ENCODE measurements at places on chromosomes 12 and 14.

DNA sequence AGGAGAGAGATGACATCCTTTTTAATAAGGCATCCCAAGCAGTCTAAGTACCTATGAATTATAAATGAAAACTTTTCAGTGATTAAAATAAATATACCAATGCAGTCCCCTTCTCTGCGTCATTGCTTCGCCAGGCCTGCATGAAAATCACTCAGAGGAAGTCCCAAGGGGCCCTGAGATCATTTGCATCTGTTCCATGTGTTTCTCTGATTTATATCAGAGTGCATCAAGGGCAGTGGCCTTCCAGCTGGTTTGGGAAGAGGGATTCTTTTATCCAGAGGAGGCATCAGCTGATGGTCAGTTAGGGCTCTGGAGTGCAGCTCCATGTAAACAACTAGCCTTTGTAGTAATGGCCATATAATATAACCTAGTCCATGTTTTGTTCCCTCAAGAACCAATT, 210.1 kb downstream of the RGS6 start:
- ATAC-seq = no peak
- no peak overlapping the region for H3K27ac ChIP-seq
- H3K27me3 ChIP-seq = no peaks in the 10 kb centered on the region
- no peaks in the 10 kb centered on the region for H3K36me3 ChIP-seq
- H3K4me3 ChIP-seq = no peak overlapping the region

DNA sequence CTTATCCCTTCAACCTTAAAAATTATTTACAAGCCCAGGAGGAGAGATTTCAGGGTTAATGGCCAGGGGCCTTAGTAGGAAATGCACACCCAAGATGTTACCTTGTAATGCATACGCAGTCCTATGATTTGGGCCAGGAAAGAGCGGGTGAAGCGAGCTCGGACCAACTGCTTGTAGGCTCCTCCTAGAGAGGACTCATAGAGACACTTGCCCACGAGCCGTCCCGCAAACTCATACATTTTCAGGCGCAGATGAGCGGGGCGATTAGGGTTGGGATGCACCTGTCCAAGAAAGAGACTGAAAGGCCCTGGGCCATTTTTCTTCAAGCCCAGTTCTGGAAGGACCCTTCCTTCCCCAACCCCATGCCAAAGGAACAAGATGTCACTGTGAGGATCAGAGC, 43.0 kb downstream of the AREL1 start:
- no peaks in the 10 kb centered on the region for H3K27me3 ChIP-seq
- H3K36me3 ChIP-seq = peaks cover 100% of the 10 kb centered on the region
- ATAC-seq = no peak
- H3K27ac ChIP-seq = no peak overlapping the region

- no peak for ATAC-seq
- H3K36me3 ChIP-seq = no peaks in the 10 kb centered on the region
- no peaks in the 10 kb centered on the region for H3K27me3 ChIP-seq
- no peak overlapping the region for H3K27ac ChIP-seq
- H3K4me3 ChIP-seq = no peak overlapping the region
These were observed 12.9 kb upstream of the KRAS start for GRCh38 chr12:25263594-25263993.

DNA sequence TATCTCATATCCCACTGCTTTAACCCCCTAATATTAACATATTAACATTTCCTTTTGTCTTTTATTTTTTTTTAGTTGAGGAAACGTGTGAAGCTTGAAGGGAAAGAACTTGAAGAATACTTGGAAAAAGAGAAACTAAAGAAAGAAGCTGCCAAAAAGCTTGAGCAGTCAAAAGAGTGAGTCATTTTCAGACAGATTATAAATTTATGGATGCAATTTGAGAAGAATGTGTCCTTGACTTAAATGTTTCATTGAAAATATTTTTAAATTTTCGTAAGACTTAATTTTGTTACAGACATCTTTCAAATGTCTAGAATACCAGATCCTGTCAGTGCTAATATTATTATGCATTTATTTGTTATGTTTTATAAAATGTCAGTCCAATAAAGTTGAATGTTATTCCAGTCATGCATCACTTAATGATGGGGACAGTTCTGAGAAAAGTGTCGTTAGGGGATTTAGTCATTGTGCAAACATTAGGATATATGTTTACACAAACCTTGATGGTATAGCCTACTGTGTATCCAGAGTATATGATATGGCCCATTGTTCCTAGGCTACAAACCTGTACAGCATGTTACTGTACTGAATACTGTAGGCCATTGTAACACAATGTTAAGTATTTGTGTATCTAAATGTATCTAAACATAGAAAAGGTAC, 32.6 kb downstream of the CPSF2 start:
- ATAC-seq = no peak
- peaks cover 8% of the 10 kb centered on the region for H3K4me1 ChIP-seq
- no peak overlapping the region for H3K4me3 ChIP-seq
- H3K27me3 ChIP-seq = no peaks in the 10 kb centered on the region
- peaks cover 90% of the 10 kb centered on the region for H3K36me3 ChIP-seq

DNA sequence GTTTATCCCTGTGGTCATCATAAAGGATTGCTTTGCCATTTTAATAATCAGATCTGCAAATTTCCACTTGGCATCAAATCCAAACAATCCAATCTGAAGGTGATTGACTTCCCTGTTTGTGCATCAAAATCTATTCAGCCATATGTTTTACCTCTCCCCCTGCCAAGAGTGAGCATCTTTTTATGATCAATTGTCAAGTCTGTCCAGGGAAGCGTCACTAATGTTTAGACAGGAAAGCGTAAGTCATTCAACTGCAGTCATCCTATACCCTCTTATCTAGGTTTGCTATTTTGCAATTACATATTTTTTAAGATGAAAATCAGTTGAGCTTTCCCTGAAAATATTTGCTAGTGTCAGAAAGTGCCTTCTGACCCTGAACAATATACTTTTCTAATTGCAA, 1224.1 kb upstream of the SEL1L start:
- H3K36me3 ChIP-seq = no peaks in the 10 kb centered on the region
- no peak overlapping the region for H3K4me3 ChIP-seq
- no peaks in the 10 kb centered on the region for H3K4me1 ChIP-seq
- no peak for ATAC-seq
- H3K27me3 ChIP-seq = no peaks in the 10 kb centered on the region
- no peak overlapping the region for H3K27ac ChIP-seq

DNA sequence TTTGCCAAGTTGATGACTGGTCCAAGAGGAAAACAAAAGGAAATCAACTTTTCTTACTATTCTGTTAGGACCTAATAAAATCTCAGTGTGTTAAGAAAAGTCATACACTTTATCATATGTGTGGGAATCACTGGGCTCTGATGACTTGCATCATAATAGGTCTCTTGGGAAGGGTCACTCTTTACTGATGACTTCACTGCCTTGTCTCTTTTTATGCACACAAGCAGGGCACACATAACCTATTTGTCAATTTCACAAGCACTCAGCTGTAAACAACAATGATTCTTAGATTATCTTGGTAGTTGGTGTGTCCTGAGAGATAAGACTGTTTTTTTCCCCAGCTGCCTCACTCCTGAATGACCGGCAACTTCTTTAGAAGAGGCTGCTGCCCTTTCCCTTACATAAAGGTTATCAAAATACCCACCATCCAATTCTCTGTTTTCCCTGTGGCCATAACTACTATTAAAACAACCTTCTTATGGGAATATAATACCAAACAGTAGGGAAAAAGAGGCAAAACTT, 50.9 kb upstream of the INSM2 start:
- ATAC-seq = no peak
- H3K27me3 ChIP-seq = peaks cover 5% of the 10 kb centered on the region
- no peaks in the 10 kb centered on the region for H3K36me3 ChIP-seq
- H3K27ac ChIP-seq = no peak overlapping the region
- no peaks in the 10 kb centered on the region for H3K4me1 ChIP-seq
- H3K4me3 ChIP-seq = no peak overlapping the region

DNA sequence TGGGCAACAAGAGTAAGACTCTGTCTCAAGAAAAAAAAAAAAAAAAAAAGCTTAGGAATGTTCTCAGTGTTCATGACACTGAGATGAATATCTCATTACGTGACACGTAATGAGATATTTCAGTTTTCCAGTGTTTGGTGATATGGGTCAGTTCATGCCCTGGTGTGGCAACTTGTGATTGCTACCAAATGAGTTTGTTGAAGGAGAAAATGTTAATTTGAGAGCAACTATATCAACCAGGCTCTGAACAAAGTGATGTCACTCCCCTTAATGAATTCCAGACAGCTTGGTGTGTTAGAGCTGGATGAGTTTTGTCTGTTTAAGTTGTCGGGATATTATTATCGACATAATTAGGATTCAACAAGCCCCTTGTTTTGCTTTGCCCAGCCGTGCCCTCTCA, 211.7 kb downstream of the DPF3 start:
- H3K27me3 ChIP-seq = peaks cover 9% of the 10 kb centered on the region
- no peak for ATAC-seq
- H3K36me3 ChIP-seq = no peaks in the 10 kb centered on the region
- H3K27ac ChIP-seq = no peak overlapping the region
- H3K4me1 ChIP-seq = no peaks in the 10 kb centered on the region
- H3K4me3 ChIP-seq = no peak overlapping the region

DNA sequence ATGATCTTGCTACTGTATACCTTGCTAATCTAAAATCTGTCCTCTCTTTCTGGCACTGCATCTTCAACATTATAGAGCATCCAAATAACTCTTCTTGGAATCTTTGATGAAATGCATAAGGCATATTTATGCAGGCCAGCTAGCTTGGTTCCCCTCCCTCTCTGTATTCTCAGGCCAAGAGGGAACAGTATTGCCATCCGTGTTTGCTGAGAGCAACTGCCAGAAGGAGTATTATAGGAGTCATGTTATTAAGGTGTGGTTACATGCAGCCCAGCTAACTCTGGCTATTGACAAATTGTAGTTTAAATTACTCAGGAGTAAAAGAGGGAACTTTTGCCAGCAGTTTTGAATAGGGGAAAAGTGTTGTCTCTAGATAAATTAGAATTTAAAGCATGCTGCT, 309.3 kb upstream of the E2F7 start:
- no peak for ATAC-seq
- H3K4me3 ChIP-seq = no peak overlapping the region
- H3K27me3 ChIP-seq = no peaks in the 10 kb centered on the region
- H3K4me1 ChIP-seq = no peaks in the 10 kb centered on the region

DNA sequence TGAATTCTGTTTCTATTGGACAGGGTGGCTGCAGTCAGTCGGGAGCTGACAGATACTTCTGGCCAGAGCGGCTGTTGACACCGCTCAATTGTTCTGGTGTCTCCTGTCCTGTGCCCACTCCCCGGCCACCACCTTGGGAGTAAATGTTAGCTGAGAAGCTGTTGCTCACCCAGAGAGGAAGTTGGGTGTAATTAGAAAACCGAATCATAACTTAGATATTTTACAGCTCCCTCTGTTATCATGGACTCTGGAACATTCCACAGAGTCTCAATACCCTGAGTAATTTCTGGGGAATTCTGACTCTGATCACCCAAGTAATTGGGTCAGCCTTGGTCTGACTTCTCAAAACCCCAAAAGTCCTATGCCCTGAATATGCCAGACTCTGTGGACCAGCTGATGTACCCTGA, 58.3 kb upstream of the RFLNA start:
- no peaks in the 10 kb centered on the region for H3K36me3 ChIP-seq
- H3K4me3 ChIP-seq = no peak overlapping the region
- peaks cover 4% of the 10 kb centered on the region for H3K27me3 ChIP-seq
- H3K4me1 ChIP-seq = no peaks in the 10 kb centered on the region
- no peak for ATAC-seq

GRCh38 chr12:95548539-95549391, 2.5 kb downstream of the USP44 start:
- H3K27ac ChIP-seq = peak overlapping the region; percentile 89
- H3K27me3 ChIP-seq = no peaks in the 10 kb centered on the region
- no peaks in the 10 kb centered on the region for H3K36me3 ChIP-seq
- peak overlapping the region; percentile 94 for H3K4me3 ChIP-seq
- no peaks in the 10 kb centered on the region for H3K4me1 ChIP-seq

- no peak for ATAC-seq
- H3K4me1 ChIP-seq = peaks cover 10% of the 10 kb centered on the region
- peaks cover 17% of the 10 kb centered on the region for H3K36me3 ChIP-seq
- H3K27ac ChIP-seq = peak overlapping the region; percentile 60
- H3K27me3 ChIP-seq = no peaks in the 10 kb centered on the region
- H3K4me3 ChIP-seq = no peak overlapping the region
These were observed 87.8 kb downstream of the RIC8B start for GRCh38 chr12:106861984-106862916.

GRCh38 chr12:49043856-49044258, 16.7 kb downstream of the KMT2D start:
- H3K4me3 ChIP-seq = no peak overlapping the region
- H3K4me1 ChIP-seq = no peaks in the 10 kb centered on the region
- ATAC-seq = peak; percentile 25
- H3K27ac ChIP-seq = no peak overlapping the region

DNA sequence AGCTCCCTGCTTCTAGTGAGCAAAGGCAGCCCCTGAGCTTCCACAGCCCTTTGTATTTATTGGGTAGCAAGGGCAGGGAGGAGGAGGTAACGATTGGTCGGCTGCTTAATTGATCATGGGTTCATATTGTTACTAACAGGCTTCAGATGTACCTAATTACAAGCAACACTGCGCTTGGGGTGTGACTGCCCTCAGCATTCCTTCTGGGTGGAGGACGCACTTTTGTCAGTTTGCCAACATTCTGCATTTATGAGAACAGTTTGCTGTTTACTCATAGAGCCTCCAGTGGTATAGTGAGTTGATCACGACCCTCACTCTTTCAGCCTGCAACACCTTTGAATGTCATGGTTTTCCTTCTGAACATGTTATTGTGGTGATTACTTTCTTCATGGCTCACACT, 9.6 kb downstream of the TSHR start:
- no peaks in the 10 kb centered on the region for H3K4me1 ChIP-seq
- no peak overlapping the region for H3K4me3 ChIP-seq
- no peaks in the 10 kb centered on the region for H3K27me3 ChIP-seq
- no peaks in the 10 kb centered on the region for H3K36me3 ChIP-seq

- no peaks in the 10 kb centered on the region for H3K4me1 ChIP-seq
- ATAC-seq = no peak
- no peak overlapping the region for H3K27ac ChIP-seq
- H3K36me3 ChIP-seq = no peaks in the 10 kb centered on the region
- H3K27me3 ChIP-seq = no peaks in the 10 kb centered on the region
- no peak overlapping the region for H3K4me3 ChIP-seq
These were observed 84.6 kb downstream of the SCFD1 start for GRCh38 chr14:30706704-30707103.

- no peaks in the 10 kb centered on the region for H3K36me3 ChIP-seq
- no peak for ATAC-seq
- H3K27me3 ChIP-seq = peaks cover 33% of the 10 kb centered on the region
- H3K4me1 ChIP-seq = no peaks in the 10 kb centered on the region
- no peak overlapping the region for H3K4me3 ChIP-seq
- no peak overlapping the region for H3K27ac ChIP-seq
These were observed 602.9 kb downstream of the TMEM121 start for GRCh38 chr14:106129274-106129673.

DNA sequence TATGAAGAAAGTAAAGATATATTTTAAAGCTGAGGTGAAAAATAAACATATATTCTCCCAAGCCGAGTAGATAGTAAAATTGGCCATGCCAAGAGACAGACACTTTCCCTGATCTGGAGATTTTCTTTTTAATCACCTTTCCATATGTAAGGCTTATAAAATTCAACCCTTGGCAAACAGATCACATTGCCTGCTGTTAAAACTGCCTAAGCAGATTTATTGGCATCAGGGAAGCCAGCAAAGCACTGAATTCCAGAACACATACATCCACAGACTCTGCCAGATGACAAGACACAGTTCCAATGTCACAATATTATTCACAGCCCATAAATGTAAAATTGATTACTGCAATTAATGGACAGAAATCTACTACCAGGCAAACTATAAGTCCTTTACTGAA, 78.2 kb upstream of the GARIN2 start:
- ATAC-seq = no peak
- no peak overlapping the region for H3K27ac ChIP-seq
- H3K4me1 ChIP-seq = no peaks in the 10 kb centered on the region

GRCh38 chr12:124744273-124744640, 119.4 kb downstream of the SCARB1 start:
- H3K4me1 ChIP-seq = peaks cover 87% of the 10 kb centered on the region
- H3K27ac ChIP-seq = peak overlapping the region; percentile 93
- H3K4me3 ChIP-seq = peak overlapping the region; percentile 51
- no peaks in the 10 kb centered on the region for H3K27me3 ChIP-seq
